ENCODE measurements at places on chromosomes 12 and 14.

DNA sequence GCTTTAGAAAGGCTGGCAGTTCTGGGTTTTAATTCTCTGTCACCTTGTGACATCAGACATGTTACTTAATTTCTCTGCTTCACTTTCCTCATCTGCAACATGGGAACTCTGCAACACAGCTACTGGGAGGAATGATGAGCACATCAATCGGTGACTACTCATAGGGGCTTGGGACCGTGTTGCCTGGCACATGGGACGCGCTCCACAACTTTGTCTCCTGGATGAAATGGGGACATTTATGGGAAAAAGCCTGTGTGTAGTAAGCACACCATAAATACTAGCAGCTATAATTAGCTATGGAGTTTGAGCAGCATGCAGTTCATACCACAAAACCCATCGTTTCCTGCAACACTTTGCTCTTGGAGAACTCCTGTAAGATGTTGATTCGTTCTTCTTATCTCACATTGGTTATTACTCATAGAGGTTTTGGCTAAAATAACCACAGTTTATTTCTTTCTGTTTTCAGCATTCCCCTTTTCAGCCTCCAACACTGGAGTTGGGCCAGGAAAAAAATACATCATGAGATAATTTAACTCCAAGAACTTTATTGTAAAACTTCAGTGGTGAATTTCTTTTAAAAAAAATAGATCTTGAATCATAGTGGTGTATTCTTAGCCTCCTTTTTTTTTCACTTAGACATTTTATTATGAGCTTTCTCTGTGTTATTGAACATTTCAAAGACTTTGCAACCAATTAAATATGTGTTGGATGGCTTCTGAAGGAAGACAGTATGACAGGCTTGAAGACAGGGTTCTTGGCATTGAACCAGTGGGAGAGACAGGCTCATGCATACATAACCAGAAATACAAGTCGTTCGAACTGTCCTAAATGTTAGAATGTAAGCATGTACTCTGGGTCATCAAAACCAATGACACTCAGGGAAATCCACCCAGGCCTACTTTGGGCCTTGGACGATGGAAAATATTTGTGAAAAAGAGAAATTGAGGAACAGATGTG is 72.7 kb downstream of the RIN3 start:
- peak; percentile 37 for DNase-seq

DNA sequence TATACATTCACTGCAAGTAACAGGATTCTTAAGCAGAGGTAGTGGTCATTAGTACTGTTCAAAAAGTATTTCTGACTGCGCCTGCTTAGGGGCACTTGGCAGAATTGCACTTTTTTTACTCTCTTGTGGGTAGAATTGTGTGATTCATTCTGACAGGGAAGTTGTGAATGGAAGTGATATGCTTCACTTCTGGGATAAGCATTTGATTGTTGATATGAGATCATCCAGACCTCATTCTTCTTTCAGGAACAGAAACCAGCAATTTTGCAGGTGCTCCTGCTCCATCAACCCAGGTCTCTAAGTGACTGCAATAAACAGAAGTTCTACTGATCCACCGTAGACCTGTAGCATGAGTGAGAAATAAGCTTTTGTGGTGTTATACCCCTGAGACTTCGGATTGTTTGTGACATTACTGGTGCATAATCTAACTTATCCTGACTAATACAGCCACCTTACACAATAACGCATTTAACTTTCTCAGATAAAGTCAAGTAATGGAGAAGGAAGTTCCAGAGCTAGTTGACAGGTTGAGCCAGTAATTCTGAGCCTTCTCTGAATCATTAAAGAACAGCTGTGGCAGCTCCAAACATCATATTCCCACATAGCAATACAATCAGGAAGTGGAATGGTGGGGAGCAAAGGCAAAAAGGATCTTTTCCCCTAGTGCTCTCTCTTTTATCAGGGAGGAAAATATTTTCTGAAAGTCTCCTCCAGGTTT is 387.9 kb downstream of the SYT1 start:
- no peak for DNase-seq

DNA sequence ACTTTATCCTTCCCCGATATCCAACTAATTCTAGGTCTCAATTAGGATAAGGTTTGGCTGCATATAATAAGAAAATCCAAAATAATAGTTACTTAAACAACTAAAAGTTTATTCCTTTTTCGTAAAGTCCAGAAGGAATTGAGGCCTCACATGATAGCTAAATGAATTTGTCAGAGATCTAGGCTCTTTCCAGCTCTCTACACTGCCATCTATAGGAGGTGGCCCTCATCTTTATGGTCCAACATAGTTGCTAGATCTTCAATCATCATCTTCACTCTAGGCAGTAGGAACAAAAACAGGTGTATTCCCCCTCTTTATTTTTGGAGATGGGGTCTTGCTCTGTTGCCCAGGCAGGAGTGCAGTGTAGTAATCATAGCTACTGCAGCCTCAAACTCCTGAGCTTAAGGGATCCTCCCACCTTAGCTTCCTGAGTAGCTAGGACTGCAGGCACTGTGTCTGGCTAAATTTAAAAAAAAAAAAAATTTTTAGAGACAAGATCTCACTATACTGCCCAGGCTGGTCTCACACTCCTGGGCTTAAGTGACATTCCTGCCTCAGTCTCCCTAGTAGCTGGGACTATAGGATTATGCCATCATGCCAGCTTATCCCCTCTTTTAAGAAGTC is 46.5 kb upstream of the SAV1 start:
- DNase-seq: no peak

GRCh38 chr12:64116969-64117368 is 105.1 kb downstream of the KICS2 start:
- DNase-seq: no peak

- DNase-seq: peak; percentile 24
These were observed 2.6 kb upstream of the P3H3 start for GRCh38 chr12:6825398-6826124.

- DNase-seq: no peak
These were observed 490.4 kb upstream of the ATP2B1 start for GRCh38 chr12:90199006-90199405.

- DNase-seq: no peak
These were observed 19.8 kb upstream of the DCD start for GRCh38 chr12:54667945-54668344.

GRCh38 chr14:105019861-105020814 is 745 bp downstream of the CDCA4 start:
- DNase-seq: no peak

DNA sequence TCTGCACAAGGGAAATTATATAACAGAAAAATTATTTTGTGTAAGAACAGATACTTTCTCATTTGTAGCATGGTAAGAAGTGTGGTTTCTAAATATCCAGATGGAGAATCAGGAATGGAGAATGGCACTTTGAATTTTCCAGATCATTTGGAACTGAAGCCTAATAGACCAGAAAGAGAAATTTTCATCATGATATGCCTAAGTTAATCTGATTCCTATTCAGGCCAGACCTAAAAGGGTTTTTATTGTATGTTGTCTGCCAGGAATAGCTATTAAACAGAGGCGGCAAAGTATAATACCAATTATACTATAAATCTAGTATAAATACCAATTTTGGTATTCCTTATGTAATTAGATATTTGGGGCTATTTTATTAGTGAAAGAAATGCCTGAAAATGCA is 382.7 kb upstream of the FAR2 start:
- no peak for DNase-seq

DNA sequence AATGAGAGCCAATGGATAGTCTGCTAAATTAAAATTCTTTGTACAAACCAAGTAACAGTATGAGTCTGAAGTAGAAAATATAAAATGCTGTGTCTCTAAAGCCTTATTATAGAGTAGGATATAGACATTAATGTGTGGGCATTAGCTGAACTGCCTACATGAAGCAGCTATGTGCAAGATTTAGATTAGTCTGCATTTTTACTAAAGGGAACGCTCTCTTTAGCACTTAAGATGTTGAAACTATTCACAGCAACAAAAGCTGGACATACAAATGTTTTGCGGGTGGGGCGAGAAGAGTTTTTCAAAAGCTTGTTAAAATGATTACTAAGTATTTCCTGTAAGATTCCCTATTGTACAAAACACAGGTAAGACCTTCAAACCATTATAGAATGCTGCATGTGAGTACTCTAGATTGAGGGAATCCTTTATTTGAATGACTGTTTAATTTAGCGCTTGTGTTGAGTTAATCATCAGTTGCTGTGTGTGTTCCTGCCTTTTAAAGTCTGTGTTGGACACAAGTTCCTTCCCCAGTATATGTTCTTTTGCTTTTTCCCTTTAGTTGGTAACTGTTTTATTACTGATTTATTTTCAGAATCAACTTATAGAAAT is 87.1 kb downstream of the RAD52 start:
- DNase-seq: no peak

- peak; percentile 84 for DNase-seq
These were observed 54.5 kb downstream of the VCPKMT start for GRCh38 chr14:50061664-50062437.

DNA sequence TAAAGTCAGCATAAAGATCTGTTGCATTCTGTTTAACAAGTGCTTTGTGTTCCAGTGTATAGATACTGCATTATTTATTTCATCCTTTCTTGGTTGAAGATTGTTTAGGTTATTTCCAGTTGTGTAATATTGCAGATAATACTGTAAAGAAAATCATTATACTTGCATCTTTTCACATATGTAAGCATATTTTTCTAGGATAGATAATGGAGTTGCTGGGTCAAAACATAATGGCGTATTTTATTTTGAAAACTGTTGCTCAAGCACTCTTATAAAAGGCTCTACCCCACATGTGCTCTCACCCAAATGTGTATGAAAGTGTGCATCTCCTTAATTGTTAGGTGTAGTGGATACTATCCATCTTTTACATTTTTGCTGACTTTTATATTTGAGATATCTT is 274.4 kb downstream of the FBXL14 start:
- no peak for DNase-seq

GRCh38 chr14:105384605-105385321 is 13.6 kb upstream of the TEX22 start:
- no peak for DNase-seq

- no peak for DNase-seq
These were observed 1.5 kb downstream of the IRF2BPL start for GRCh38 chr14:77026930-77027537.

DNA sequence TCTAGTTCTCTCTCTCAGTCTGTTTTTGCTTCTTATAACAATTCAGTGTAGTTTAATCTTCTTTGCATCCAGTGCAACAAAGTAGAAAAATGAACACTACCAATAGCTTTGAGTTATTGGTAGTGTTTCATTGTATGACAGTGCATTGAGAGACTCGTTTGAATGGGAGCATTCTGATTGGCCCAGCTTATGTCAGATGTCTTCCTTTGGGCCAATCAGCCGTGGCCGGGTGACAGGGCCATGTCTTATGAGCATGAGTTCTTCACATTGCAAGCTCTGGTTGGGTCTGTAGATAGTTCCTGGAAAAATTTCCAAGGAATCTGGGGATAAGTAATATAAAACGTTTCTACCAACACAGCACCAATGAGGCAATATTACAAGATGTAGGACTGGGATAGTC is 36.5 kb downstream of the GYS2 start:
- no peak for DNase-seq

- DNase-seq: no peak
These were observed 11.3 kb downstream of the BDKRB1 start for GRCh38 chr14:96267336-96267735.

GRCh38 chr14:59098377-59098776 is 90.1 kb upstream of the DAAM1 start:
- DNase-seq: no peak

DNA sequence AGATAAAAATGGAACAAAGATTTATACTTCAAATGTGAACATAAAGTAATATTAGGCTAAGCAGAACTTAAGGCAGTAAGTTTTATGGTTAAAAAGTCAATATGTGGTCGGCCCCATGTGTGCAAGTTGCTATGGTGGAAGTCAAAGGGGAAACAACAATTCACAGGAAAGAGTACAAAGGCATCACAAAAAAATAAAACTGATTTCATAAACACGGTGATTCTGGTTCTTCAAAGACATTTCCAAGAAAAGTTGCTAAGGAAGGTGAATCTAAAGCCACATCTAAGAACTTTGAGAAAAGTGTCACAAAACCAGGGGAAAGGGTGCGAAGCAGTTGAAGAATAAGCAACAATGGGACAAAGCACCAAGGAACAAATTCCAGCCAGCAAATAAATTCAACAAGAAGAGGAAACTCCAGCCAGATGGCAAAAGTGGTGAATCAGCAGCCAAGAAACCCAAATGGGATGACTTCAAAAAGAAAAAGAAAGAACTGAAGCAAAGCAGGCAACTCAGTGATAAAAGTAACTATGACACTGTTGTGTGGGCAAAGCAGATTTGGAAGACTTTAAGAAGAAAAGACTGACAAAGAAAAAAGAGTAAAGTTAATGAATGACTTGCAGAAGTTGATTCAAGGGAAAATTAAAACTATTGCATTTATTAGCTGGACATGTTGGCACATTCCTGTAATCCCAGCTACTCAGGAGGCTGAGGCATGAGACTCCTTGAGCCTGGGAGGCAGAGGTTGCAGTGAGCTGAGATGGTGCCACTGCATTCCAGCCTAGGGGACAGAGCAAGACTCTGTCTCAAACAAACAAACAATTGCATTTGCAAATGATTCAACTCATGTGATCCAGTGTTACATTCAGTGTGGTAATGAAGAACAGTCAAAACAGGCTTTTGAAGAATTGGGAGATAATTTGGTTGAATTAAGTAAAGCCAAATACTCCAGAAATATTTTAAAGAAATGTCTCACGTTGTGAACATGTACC is 19.5 kb downstream of the PTGDR start:
- DNase-seq: no peak

GRCh38 chr12:102465762-102466560 is 14.4 kb downstream of the IGF1 start:
- no peak for DNase-seq

- DNase-seq: no peak
These were observed 65.9 kb upstream of the FBRSL1 start for GRCh38 chr12:132423820-132424645.

DNA sequence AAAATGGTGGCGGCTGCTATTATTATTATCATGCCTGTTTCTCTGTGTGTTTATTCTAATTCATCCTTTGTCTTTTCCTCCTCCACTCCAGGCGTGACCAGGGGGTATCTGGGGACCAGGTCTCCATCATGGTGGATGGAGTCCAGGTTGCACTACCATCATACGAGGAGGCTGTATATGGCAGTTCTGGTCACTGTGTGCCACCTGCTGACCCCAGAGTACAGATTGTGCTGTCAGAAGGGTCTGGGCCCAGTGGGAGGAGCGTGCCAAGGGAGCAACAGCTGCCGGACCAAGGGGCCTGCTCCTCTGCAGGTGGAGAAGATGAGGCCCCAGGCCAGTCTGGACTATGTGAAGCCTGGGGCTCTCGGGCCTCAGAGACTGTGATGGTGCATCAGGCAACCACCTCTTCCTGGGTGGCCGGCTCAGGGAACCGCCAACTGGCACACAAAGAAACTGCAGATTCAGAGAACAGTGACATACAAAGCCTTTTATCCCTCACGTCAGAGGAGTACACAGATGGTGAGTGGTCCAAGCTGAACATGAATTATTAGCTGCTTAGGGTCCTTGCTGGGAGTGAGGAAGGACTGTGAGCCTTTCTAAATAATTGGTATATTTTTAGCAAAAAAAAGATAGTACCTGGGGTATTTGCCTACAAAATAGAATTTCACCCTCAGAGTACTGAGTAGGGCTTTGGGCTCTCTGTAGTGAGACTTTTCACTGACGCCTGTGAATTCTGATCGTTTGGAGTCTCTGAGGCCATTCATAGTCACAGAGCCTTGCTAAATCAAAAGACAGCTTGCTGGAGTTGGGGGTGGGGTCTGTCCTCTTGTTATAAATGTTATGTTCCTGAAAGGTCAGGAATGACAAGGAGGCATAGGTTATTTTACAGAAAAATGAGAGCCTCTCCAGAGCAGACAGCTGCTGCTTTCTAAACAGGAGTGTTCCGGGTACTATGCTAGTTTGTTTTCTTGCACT is 58.1 kb upstream of the SRSF5 start:
- no peak for DNase-seq

GRCh38 chr14:76294876-76295275 is 81.1 kb upstream of the ESRRB start:
- no peak for DNase-seq

All from GM12864 (cell line).